ENCODE measurements at places on chromosomes 4 and X.

DNA sequence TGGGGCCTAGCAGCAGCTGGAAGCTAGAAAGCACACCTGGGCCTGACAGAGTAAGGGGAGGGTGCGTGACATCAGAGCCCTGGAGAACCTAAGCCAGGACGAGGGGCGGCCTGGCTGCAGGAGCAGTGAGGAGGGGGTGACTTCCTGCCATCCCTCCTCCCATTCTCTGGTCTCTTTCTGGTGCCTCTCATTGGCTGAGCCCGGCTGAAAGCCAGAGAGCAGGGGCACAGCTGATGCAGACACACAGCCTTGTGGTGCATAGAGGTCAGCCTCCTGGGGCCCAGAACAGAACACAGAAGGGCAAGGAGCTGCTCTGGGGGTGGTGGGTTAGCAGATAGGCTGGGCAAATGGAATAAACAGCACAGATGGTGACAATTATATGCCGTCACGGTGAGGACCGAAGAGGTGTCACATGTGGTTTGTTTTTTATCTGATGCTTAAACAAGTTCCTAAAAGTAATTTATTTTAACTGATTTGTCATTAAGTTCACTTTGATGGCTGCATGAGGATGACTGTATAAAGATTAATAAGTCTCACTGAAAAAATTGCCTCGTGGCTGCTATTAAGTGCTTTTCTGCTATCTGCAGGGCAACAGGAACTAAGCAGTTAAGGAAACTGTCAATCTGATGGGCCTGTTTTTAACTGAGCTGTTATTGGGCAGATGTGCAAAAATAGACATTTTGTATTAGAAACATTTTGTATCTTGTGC is 102.0 kb downstream of the FNIP2 start:
- DNase-seq, result no peak

- DNase-seq, result no peak
Measured at GRCh38 chr4:164441109-164441508, 312.8 kb upstream of the SMIM31 start.

DNA sequence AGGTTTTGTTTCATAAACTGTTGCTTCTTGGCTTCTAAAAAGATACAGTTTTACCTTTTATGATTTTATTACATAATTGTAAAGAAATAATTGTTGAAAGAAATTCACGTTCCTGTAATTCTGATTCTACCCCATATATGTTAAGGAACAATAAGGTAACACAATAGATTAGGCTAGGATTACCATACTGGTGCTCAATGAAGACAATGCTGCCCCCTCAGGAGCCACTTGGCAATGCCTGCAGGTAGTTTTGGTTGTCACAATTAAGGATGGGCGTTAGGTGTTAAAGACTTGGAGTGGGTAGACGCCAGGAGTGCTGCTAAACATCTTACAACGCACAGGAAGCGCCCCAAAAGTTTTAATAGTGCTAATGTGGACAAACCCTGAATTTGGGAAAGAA is 133.2 kb downstream of the NLGN4X start:
- DNase-seq, result no peak

DNA sequence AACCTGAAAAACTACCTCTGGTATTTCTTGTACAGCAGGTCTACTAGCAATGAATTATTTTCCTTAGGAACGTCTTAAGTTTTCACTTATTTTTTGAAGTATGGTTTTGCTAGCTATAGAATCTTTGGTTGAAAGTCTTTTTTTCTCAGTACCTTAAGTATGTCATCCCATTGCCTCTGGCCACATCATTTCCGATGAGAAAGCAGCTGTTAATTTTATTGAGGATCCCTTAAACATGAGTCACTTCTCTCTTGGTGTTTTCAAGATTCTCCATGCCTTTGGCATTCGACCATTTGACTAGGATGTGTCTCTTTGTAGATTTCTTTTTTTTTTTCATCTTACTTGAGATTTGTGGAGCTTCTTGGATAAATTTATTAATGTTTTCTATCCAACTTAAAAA is 803.8 kb upstream of the AMOT start:
- DNase-seq, result no peak

GRCh38 chr4:56466910-56467283 is 520 bp upstream of the SRP72 start:
- DNase-seq, result no peak

- DNase-seq, result no peak
Measured at GRCh38 chr4:81912376-81913030, 440.8 kb upstream of the RASGEF1B start.

GRCh38 chr4:166527500-166527899 is 654.5 kb downstream of the TLL1 start:
- DNase-seq, result no peak

- DNase-seq, result no peak
Measured at GRCh38 chrX:70132877-70133302, 357 bp upstream of the IGBP1 start.

DNA sequence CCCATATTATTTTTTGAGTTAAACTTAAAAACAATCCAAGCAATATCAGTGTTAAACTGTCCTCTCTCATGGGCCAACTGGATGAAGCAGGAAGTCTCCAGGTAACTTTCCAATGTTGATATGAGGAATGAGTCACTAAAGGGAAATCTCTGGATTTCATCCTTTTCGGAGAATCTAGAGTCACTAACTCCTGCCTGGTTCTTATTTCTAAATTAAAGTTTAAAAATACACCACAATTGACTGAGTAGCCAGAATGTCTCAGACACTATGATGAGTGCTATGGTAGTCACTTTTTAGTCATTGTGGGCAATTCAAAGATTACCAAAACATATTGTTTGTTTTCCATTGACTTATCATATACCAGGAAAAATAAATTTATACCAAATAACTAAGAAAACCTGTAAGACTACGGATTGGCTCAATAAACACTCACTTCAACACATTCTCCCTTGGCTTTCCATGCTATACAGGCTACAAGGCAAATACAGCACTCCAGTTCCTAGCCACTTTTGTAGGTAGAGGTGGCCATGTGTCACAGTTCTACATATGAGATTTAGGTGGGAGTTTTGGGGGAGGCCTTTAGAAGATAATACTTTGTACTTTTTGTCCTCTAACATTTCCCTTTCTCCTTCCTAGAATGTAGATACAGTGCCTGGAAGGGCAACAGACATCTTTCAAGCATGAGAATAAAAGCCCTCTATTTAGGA is 8.6 kb downstream of the SLC9B2 start:
- DNase-seq, result no peak

GRCh38 chr4:59729321-59729720 is 1470.8 kb upstream of the ADGRL3 start:
- no peak for DNase-seq

- no peak for DNase-seq
Measured at GRCh38 chr4:84708406-84709135, 125.6 kb downstream of the CDS1 start.
